Subcutaneous preadipocyte (primary cell): ENCODE measurements at places on chromosomes 6 and 20. TPM values are rescaled to one million over a fixed set of nuclear protein-coding genes. Genes with fewer than 3 reads are reported as not detected.

Gene FHL5
- total RNA-seq, result under 0.01 TPM in 1 of 2 replicates, not detected in the other

Gene GHRH
- not detected in 2 replicates for total RNA-seq

Gene PCSK2
- not detected in 2 replicates for total RNA-seq

Gene NKX2-4
- total RNA-seq, result not detected in 2 replicates

Gene ADAM33
- total RNA-seq, result 88.6 and 101 TPM in 2 replicates

Gene RAET1G
- 1.4 and 2.6 TPM in 2 replicates for total RNA-seq

Gene AP5S1
- total RNA-seq, result 20.5 and 21.7 TPM in 2 replicates

Gene FAM83C
- not detected in 2 replicates for total RNA-seq

Gene SPATS1
- not detected in 2 replicates for total RNA-seq

Gene TSHZ2
- total RNA-seq, result 6.8 and 9.6 TPM in 2 replicates
